Fibroblast of skin of left quadriceps (primary cell): ENCODE measurements at places on chromosomes 6 and 20.

- no peak for DNase-seq
Observed at GRCh38 chr20:32362901-32363364, 4.8 kb downstream of the ASXL1 start.

GRCh38 chr6:110331816-110332215 lies 26.3 kb downstream of the METTL24 start:
- no peak for DNase-seq

- DNase-seq: no peak
Observed at GRCh38 chr6:107740496-107741190, 83.5 kb downstream of the SCML4 start.

- no peak for DNase-seq
Observed at GRCh38 chr6:43855247-43855646, 85.2 kb downstream of the VEGFA start.

GRCh38 chr6:1726341-1726768 lies 116.6 kb downstream of the FOXC1 start:
- no peak for DNase-seq

- DNase-seq: no peak
Observed at GRCh38 chr20:3557237-3557785, 86.5 kb downstream of the ATRN start.

DNA sequence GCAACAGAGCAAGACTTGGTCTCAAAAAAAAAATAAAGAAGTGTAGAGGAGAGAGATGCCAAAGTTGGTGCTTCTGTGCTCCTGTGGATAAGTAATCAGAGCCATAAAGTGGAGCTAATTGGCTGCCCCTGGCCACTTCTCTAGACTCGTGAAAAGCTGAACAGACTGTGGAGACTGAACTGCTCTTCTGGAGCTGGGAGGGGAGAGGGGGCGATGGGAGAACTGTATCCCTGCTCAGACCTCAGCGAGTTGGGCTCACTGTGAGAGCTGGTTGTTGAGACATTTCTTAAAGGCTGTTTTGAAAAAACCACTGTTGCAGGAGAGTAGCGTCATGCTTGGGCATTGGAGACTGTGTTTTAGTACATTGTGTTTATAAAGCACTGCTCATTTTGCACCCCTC lies 125.7 kb downstream of the TCP11 start:
- DNase-seq: no peak

DNA sequence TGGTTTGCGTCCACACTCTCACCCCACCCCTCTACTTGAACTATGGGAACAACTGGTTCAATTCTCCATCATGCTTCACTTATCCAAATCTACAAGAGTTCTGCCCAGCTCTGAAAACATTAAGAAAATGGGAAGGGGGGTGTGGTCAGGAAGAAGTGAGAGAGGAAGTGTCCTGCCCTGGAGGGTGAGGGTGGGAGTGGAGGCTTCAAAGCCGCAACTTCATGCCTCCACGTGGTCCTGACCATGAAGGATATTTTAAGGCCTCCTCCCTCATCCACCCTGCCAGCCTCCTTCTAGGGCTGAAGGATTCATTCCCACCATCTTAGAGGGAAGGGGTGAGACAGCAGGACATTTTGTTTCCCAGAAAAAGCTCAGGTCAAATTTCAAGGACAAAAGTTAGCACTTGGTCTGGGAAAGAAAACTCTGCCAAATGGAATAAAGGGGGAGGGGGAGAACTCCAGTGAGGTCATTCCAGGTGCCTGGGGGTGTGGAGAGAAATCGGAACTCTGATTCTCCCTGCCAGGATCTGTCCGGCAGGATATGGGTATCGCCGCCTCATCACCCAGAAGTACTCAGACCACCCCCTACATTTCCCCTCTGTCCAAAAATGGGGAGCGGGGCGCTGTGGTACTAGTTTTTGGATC lies 4.9 kb downstream of the RIMS4 start:
- no peak for DNase-seq

DNA sequence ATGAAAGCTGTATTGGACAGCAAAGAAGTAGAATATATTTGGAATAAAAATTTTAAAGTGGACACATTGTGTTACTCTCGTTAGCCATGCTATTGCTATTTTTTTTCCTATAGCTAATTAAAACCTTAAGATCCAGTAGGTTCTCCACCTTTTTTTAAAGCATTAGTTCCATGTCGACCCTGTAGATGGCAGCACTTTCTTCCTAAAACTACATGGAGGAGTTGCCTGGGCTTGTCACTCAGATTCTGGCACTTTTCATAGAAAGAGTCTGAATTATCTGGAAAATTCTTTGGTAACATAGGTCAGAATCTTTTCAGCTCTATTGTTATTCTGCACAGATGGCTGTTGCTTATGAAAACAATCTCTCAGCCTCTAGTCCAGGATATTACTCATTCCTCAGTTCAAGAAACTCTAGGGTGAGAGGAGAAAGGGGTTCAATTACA lies 42.0 kb upstream of the ESR1 start:
- DNase-seq: peak; percentile 63

- no peak for DNase-seq
Observed at GRCh38 chr6:54846243-54846856, at the start of gene FAM83B. Gene FAM83B, plus strand, starts transcription at chr6:54846771. Its CDS starts 23,476 bp downstream, at chr6:54870247.

DNA sequence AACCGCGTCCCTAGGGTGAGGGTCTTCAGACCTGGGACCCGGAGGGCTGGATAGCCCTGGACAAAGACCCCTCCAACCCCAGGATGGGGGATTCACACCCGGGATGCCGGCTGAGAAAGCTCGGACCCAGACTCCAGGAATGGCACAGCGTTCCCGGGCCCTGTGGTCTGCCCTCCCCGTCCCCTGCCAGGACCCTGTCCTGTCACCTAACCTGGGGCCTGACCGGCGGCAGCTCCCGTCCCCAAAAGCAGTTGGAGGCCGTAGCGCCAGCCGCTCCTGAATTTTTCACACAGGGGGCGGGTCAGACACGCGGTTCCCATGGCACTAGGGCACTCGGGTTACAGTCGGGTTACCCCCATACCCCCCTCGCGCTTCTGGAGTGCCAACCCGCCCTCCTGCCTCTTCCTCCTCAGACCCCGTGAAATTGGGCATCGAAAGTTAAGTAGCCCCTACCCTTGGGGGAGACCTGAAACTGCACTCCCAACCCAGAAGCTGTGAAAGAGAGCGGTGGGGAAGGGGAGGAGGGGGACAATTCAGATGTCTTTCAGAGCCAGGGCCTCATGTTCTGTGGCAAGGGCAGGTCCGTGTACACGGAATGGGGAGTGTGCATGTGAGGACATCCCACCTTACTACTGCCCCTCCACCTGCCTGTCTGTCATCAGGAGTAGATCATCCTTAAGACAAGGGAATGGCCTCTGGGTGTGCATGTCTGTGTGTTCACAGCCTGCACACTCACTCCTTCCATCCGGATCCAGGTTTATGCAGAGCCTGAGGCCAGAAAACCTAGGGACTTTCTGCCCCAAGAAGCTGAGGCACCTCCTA lies 595 bp downstream of the REM1 start:
- no peak for DNase-seq

DNA sequence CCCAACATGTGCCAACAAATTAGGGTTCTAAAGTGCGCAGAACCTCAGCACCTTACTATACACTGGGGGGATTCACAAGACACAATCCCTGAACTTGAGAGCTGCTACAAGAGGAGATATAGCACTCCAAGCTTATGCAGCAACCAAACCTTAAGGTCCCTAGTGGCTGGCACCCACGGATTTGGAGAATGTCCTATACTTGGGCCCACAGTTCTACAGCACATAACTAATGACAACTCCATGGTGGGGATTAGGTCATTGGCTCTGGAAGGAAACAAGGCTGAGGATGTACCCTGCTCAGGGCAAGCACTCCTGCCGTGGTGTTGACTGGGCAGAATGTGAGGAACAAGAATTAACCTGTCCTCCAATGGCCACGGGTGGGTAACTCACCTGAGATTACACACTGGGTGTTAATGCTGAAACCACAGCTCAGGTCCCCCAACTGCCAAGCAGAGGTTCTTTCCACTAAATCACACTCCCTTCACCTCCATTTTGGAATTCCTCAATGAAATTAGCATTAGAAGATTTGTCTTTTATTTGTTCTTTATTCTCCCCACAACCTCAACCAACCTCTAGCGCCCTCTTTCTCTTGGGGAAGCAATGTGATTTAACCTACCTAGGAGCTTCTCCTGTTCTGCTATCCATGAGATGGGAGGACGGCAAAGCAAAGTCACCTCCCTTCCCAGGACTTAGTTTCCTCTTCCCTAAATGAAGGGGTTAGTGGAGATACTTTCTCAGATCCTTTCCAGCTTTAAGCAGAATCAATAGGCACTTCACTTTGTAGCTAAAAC lies 32.0 kb downstream of the TRERF1 start:
- DNase-seq: no peak

- no peak for DNase-seq
Observed at GRCh38 chr6:157500022-157500421, 119.0 kb downstream of the ZDHHC14 start.

DNA sequence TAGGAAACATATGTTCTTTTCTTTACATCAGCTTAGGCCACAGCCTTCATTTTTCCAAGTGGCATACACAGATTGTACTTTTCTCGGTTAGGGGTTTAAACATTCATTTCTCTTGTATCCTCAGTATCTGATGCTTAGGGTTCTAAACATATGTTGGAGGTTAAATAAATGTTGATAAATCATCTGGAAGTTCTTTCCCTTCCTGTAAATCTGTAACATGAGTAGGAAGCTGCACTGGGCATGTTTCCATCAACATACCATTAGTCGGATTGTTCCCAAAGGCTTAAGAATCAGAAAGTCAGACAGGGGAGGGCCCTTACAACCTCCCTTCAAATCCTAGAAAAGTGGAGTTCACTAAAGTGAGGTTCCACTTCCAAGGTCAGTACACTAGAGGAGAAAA lies 54.8 kb upstream of the BCLAF1 start:
- DNase-seq: peak; percentile 90

DNA sequence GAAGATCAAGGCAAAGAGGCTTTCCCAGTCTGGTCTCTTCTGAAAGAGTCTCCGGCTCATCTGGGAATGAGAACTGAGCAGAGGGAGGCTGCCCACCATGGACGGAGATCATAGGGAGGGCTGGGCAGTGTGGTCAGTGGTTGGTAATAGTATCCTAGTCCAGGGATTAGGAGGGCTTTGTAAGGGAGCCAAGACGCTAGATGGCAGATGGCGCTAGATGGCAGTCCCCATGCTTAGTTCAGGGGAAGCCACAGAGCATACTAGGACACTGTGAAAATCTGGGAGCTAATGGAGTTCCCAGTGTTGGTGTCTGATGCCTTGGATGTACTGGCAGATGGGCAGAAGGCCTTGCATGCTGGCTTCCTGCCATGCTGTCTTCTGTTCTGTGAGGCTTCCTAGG lies 21.7 kb upstream of the DAAM2 start:
- no peak for DNase-seq

- no peak for DNase-seq
Observed at GRCh38 chr6:9978480-9978879, 436.4 kb downstream of the TFAP2A start.

GRCh38 chr6:8536122-8536521 lies 100.8 kb upstream of the SLC35B3 start:
- no peak for DNase-seq

- DNase-seq: no peak
Observed at GRCh38 chr6:97026298-97026697, 101.8 kb downstream of the KLHL32 start.

- DNase-seq: peak; percentile 54
Observed at GRCh38 chr6:56690519-56691285, 48.0 kb upstream of the DST start.

- no peak for DNase-seq
Observed at GRCh38 chr6:78093906-78094305, 441.1 kb downstream of the MEI4 start.

GRCh38 chr6:30130179-30130679 lies 5.7 kb upstream of the TRIM40 start:
- no peak for DNase-seq
